ENCODE measurements at places on chromosomes 12 and 14.
A peak's percentile ranks its signal among the peaks of the same experiment; 100 is the strongest.

DNA sequence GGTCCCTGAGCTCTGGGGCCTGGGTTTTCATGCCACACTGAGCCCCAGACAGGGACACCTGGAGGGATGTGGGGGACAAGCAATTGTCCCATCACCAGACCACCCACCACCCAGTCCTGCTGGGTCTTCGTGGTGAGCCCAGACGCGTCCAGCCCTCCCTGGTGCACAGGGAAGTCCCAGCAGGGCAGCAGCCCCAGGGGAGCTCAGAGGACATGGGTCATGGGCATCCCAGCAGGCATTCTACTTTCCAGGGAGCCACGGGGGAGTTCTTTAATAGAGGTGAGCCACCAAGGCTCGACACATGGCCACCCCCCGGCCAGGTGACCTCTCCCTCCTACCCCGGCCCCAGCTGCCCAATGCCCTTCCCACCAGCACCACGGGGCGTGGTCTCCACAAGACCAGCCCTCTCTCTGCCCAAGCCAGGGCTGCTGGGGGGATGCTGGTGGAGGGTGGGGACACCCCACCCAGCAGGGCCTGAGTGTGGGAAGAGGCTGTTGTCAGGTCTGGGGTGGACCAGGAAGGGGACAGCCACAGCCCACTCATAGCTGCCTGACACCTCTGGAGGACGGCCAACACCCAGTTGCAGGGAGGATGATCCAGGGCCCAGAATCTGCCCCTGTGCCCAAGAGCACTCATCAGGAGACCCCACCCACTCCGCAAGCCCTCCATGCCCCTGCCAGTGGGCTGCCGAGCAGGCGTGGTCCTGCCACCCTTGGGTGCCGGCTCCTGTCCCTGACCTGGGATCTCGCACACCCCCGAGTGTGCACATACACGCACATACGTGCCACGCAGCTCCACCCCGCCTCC, 14.1 kb downstream of the AKT1 start:
- no peak for DNase-seq

DNA sequence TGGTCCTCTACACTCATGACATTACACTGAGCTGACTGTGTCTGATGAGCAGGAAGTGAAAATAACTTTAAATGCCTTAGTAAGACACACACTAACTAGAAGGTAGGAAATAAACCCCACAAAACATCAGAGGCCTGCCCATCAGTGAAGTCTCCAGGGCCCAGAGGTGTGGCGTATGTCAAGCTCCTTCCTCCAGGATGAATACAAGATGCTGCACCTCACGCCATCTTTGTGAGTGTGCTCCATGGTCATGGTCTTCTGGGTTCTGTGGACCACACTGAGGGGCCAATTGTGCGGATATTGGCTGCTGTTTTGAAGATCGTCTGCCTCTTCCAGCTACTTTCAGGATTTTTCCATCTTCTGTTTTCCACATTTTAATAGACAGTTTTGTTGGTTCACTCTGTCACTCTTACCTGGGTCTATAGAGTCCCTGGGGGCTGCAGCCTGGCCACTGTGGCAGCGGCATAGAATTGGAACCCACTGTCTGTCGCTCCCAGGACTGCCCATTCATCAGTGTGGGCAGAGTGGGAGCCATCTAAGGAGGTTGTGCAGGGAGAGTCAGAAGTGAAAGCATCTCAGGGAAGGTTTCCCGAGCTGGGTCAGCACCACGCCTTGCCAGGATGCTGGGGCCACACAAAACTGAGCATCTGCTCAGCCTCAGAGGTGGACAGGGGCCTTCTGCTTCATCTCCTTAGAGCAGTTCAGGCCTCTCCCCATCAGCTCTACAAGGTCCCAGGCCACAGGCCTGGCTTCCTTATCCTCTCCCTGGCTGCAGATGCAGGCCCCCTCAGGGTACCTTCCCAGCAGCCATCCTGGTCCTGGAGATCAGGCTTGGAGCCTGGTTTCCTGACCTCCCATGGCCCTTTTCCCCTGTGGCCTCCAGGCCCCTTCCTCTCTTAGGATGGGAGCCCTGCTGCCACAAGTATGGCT, 57.5 kb upstream of the C14orf180 start:
- no peak for DNase-seq

DNA sequence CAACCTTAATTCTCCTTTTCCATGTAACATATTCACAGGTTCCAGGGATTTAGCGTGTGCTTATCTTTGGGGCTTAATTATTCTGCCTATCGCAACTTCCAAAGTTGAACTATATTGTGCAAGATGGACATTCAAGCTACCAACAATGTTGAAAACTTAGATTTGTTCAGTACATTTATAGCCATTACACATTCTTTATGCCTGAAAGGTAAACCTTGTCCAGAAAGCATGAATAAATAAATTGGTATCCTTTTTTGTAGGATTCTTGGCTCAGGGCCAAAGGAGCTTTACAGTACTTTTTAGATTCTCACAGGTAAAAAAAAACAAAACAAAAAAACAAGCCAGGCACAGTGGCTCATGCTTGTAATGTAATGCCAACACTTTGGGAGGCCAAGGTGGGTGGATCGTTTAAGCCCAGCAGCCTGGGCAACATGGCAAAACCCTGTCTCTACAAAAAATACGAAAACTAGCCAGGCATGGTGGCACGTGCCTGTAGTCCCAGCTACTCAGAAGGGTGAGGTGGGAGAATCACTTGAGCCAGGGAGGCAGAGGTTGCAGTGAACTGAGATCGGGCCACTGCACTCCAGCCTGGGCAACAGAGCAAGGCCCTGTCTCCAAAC, 3.3 kb downstream of the C12orf56 start:
- no peak for DNase-seq

DNA sequence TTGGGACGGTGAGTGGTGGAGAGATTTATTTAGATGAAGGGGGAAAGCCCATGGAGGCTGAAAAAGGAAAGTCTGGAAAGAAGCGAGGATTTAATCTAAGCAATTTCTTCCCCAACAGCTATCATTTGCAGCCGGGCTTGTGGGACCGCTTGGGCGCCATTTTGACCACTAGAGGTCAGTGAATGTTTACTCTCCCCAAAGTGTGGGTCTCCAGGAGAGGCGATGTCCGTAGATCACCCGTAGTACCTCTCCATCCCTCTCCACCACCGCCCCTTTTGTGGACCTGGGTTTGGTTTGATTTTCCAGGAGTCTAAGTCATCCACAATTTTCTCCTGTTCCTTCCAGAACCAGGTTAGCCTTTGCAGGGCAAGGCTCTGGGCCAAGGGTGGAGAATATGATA, 91.2 kb upstream of the PARP11 start:
- no peak for DNase-seq

GRCh38 chr14:99513946-99514551, 32.8 kb downstream of the CCNK start:
- DNase-seq = no peak

DNA sequence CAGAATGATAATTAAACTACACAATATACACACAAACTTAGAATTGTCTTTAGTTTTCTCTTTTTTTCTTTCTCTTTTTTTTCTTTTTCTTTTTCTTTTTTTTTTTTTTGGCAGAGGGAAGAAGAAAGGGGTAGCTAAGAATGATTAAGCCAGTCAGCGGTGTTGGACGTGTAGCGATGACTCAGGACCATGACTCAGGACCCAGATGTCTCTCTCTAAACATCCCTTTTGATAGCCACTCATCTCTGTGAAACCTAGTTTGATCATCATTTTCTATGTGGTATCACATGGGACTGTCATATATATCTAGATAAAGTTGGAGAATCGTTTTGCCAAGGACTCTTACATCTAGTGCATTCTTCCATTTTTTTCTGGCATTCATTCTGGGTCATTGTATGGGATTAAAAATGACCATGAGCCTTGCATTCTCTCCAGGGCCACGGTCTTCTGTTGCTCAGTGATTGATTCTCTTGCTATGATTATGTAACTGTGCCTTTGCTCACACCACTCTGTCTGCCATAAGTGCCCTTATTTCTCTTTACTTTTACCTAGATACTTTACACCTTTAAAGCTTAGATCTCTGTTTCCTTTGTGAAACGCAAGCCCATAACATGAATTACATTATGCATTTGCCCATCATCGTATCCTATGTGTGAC, 26.6 kb upstream of the NRXN3 start:
- no peak for DNase-seq

GRCh38 chr14:24131549-24131966, 1.1 kb downstream of the FITM1 start:
- no peak for DNase-seq

GRCh38 chr12:113048716-113049127, 7.8 kb upstream of the DTX1 start:
- DNase-seq = peak; percentile 69

DNA sequence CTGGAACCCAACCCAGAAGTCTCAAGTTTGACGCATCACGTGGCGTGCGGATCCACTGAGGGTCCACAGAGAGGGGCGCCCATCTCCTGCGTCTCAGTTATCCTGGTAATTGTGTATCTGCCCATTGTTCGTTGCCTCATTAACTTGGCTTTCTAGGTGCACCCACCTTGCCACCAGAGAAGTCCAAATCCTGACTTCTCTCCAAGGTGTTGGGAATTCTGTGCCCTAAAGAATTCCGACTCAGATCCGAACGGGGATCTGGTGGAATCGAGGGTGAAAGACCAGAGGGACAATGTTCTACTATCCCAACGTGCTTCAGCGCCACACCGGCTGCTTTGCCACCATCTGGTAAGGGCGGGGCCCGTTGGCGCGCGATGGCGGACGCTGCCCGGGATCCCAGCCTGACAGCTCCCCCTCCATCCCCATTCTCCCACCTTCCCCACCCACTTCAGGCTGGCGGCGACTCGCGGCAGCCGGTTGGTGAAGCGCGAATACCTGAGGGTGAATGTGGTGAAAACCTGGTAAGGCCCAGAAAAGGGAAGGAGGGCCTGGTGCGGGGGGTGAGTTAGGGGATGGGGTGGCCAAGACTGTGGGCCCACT, 481 bp downstream of the REC8 start:
- no peak for DNase-seq

- DNase-seq = no peak
Measured at GRCh38 chr12:109385339-109386058, 37.8 kb downstream of the MYO1H start.

DNA sequence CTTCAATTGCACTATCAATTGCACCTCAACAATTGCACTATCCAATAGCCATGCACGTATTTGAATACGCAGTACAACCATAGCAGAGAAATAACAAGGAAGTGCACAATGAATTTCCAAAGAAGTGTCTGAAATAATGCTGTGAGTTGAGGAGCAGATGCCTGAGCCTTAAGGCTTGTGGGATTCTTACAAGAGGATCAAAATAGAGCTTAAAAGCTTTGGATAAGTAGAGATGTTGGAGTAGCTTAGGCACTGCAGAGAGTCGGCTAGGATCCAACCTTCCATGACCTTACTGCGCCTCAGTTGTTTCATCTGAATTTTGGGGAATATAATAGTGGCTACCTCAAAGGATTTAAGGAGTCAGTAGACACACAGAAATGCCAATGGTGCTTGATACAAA, 196.1 kb upstream of the FLRT2 start:
- no peak for DNase-seq

DNA sequence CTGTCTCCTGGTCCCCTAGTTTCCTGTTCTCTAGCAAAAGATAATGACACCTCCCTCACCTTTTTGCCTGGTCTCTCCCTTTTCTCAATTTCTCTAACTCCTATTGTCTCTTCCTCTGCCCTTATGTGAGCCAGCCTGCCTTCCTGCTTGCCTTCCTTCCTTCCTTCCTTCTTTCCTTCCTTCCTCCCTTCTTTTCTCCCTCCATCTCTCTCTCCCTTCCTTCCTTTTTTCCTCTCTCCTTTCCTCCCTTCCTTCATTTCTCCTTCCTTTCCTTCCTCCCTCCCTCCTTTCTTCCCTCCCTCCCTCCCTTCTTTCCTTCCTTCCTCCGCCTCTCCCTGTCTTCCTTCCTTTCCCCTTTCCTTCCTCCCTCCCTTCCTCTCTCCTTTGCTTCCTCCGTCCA, 45.7 kb upstream of the TBX5 start:
- no peak for DNase-seq

- no peak for DNase-seq
Measured at GRCh38 chr12:95908573-95908972, 33.8 kb downstream of the CCDC38 start.

DNA sequence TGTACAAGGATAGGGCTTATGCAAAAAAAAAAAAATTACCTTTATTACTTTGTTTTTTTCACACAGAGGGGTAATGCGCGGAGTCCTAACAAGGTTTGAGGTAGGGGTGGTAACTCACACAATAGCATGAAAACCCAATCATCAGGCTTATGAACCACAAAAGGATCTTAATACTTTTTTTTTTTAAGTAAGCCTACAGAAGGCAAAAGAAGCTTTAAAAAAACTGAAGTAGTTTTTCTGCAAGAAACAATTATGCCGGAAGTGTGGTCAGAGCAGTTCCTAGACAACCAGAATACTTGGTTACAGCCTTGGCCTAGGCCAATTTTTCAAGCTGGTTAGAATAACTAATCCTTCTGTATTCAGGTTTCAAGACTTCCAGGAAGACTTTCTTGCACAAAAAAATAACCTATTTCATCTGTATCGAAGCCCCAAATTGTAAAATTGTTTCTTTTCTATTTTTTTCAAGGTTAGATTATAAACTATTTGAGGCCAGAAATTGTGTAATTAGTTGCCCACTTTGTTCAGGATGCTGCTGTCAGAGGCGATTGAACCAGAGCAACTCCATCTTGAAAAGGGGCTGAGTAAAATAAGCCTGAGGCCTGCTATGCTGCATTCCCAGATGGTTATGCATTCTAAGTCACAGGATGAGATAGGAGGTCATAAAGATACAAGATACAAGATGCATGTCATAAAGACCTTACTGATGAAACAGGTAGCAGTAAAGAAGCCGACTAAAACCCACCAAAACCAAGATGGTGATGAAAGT, 1.8 kb upstream of the GNS start:
- DNase-seq = no peak

GRCh38 chr12:80040075-80040738, 59.1 kb upstream of the OTOGL start:
- no peak for DNase-seq

- no peak for DNase-seq
Measured at GRCh38 chr14:104179564-104180129, 41.3 kb downstream of the KIF26A start.

DNA sequence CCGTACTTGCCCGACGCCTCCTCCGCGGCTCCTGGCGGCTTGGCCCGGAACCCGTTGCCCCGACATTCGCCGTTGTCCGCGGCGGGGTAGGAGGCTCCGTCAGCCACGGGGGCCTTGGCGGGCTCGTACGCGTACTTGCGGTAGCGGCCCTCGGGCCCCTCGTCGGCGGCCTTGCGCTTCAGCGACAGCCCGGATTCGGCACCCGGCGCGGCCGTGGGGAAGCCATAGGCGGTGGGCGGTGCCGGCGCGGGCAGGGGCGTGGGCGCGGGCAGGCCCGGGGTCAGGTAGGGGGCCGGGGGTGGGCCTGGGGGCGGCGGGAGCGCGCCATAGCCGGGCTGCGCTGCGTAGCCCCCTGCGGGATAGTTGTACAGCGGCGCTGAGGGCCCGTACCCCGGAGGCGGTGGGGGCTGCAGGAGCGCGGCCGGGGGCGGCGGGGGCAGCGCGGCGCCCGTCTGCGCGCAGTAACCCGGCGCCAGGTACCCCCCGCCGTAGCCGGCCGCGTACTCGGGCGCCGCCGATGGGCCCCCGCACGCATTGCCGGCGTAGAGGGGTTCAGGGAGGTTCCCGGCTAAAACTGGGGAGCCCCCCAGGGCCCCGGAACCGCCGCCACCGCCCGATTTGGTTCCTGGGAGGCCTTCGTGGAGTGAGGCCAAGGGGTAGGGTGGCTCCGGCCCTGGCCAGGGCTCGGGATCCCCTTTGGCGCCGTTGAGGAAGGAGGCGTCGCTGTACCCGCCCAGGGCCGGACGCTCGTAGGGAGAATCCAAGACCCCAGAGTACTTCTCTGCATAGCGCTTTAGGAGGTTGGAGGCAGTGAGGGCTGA, 26.9 kb downstream of the FIGNL2 start:
- DNase-seq = no peak

- DNase-seq = no peak
Measured at GRCh38 chr14:60647837-60648248, 1.4 kb downstream of the SIX1 start.

- no peak for DNase-seq
Measured at GRCh38 chr14:90467501-90467900, 70.7 kb downstream of the CALM1 start.

Measured in NCI-H1092 (cell line).